ENCODE measurements at places on chromosomes 2 and 18.

- DNase-seq = no peak
These were observed 208.1 kb upstream of the THSD7B start for GRCh38 chr2:136557203-136557602.

DNA sequence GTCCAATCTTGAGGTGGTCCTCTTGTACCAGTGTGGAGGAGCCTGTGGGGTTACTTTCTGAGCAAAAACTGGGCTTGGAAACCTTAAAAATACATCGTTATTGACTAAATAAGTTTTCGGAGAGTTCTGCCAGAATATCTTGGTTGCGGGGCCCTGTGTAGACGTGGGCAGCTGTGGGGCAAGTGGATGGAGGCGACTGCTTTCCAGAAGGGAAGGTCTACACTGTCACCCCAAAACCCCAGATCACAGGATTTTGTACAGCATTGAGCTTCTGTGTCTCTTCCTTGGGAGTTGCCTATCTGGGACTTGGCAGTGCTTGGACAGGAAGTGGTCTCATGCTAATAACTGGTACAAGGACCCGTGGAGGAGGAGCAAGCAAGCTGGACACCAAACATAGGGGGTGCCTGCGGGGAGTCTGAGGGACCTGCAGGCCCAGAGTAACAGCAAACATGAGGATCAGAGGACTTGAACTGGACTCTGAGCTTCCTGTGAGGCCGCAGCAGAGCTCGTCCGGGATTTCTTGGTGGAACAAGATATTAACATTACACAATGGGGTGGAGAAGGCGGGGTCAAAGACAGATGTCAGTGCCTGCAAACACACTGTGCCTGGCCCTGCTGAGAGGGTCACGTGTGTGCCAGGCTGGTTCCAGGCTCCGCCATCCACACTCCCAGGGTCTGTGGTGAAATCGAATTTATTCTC, 48.0 kb upstream of the CTLA4 start:
- no peak for DNase-seq

DNA sequence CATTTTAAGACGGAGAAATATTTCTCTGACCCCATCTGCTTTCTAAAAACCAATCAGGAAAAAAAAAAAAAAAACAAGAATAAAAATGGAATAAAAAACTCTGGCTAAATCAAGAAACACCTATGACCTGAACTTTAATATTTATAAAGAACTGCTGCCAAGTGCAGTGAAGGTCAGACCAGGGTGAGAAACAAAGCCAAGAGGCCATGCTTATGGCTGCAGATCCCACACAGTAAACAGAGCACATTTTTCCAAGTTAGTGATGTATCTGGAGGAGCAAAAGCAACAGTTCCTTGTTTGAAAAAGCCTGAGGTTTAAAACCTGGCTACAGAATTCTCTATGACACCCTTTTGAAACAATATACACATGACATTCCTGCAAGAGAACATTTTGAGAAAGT, 242.3 kb downstream of the SRBD1 start:
- no peak for DNase-seq

GRCh38 chr2:171745141-171745540, 57.9 kb downstream of the DYNC1I2 start:
- no peak for DNase-seq

DNA sequence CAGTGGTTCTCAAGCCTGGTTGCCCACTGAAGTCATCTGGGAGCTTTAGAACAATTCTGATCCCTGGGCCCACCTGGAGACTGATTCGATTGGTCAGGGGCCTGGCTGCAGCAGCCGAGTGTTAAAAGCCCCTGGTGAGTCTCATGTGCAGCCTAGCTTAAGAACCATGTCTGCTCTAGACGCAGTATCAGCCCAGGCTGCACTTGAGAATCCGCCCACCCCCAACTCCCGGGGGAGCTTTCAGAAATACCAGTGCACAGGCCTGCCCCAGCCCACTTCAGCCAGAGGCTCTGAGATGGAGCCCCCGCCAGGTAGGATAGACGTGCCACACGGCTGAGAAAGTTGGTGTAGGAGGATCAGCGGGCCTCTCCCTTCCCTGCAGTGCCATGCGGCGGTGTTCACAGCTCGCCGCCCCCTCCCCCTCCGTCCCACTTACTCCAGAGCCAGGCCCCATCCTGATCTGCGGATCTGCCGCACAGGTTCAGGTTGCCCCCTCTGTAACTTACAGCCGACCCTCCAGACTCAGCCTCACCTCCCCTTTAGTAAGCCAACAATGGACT, 209.0 kb upstream of the RAB12 start:
- DNase-seq = no peak

DNA sequence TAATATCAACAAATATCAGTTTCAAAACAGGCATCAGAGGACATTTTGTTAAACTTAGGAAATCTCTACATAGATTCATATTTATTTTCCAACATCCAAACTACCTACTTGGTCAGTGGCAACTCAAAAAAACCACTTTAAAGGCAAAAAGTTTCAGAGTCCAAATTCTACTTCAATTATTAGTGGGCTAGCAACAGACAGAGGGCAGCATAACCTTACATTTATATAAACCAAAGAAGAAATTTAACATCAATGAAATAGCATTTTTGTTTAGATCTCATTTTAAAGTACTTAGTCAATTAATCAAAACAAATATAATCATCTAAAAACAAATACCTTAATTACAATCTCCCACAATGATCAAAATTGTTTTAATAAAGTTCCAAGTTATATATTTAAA, 33.3 kb downstream of the RTTN start:
- no peak for DNase-seq

- DNase-seq = no peak
These were observed 58.8 kb downstream of the ST6GAL2 start for GRCh38 chr2:106827158-106827557.

GRCh38 chr2:130834091-130834930, 2.4 kb upstream of the ARHGEF4 start:
- no peak for DNase-seq

- DNase-seq = no peak
These were observed 172.0 kb downstream of the MC4R start for GRCh38 chr18:60200558-60200957.

DNA sequence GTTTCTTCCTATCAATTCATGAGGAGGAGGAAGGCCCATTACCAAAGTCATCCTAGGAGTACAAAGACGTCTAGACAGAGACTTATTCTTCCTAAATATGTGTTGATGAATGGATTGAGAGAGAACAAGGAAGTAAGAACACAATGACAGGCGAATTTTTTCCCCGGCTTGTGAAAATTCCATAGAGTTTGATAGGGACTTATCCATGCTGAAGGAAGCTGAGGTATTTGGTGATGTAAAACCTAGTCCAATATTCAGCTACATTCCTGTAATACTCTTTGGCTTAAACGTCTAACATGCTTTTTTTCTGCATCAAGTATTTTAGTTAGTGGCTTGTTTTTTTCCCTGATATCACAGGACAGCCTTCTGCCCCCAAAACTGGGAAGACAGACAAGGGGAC, 121.9 kb upstream of the MYT1L start:
- DNase-seq = no peak

GRCh38 chr2:31151501-31151900, 13.3 kb upstream of the GALNT14 start:
- DNase-seq = no peak

- DNase-seq = no peak
These were observed 657 bp upstream of the BIN1 start for GRCh38 chr2:127107622-127107999.

GRCh38 chr2:239466061-239466754, 65.4 kb upstream of the HDAC4 start:
- no peak for DNase-seq

GRCh38 chr18:68462148-68462547, 252.8 kb downstream of the TMX3 start:
- DNase-seq = no peak

GRCh38 chr2:232528746-232529460, 2.9 kb downstream of the CHRND start:
- DNase-seq = no peak

DNA sequence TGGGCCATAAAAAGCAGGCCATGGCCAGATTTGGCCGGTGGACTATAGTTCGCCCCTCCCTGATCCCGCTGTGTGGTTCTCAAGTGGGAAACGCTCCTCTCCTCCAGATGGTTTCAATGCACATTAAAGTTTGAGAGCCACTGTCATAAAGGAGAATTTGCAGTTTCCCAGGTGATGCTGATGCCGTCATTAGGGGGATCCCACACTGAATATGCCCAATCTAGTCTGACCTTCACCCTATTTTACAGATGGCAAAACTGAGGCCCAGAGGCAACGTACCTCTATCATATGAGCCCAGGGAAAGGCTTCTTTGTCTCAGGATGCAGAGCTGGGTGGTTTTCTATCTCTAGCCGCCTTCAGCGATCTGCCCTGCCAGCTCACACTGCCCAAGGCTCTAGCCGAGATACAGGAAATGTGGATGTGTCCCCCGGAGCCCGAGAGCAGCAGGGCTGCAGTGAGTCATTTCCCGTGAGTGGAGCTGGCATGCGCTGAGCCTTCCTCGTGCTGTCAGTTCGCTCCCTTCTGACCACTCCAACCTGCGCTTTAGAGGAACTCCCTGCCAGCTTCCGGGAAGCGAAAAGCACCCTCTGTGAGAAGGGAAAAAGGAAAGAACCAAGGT, 116.2 kb downstream of the SMAD7 start:
- peak; percentile 83 for DNase-seq

DNA sequence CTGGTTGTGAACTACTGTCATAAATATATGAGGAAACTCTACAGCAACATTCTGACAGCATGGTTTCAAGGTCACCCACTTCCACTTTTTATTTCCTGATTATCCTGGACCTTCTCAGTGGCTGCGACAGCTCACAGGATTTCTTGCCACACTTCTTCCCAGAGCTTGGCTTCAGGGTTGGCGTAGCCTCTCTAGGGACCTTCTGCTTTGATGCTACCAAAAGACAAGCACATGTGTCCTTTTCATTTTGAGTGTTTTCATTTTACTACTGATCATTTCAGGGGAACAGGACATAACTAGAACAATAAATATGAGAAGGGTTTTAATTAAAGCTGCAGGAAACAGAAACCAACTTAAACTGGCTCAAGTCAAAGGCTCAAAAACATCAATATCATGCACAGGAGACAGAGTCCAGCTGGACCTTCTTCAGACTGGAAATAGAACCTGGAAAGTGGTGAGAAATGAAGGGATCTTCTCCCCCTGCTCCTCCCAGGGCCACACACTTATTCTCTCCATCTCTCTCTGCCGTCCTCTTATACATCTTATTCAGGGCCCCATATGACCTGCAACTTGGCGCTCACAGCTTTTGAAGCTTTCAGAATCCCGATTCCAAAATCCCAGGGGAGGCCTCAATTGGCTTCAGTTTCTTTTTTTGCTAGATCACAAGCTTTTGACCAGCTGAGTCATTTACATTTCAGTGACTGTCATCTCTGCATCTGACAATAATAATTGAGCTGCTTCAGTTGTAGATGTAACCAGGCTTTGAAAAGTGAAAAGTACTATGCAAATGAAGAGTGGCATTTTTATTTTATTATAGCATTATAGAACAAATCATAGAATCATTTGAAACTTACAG, 9.7 kb downstream of the VIT start:
- no peak for DNase-seq

DNA sequence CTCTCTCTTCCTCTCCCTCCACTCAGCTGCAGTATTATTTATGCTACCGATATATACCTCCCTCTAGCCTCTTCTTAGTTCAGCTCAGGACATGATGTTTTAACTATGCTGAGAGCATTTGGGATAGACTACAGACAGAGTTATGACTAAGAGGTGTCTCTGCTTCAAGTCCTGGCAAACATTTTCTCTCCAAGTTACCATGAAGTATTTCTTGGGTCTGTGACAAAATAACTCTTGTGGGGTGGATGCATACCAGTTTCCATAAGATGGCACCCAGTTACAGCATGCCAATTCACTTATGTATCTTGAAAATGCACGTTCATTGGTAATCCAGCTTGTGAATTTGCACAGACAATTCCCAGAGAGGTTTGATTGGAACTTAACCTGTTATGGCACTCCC, 737.6 kb downstream of the SLC4A3 start:
- no peak for DNase-seq

- no peak for DNase-seq
These were observed 1.6 kb upstream of the EMILIN2 start for GRCh38 chr18:2845172-2845571.

GRCh38 chr2:119649364-119649917, 29.6 kb upstream of the TMEM177 start:
- DNase-seq = no peak

DNA sequence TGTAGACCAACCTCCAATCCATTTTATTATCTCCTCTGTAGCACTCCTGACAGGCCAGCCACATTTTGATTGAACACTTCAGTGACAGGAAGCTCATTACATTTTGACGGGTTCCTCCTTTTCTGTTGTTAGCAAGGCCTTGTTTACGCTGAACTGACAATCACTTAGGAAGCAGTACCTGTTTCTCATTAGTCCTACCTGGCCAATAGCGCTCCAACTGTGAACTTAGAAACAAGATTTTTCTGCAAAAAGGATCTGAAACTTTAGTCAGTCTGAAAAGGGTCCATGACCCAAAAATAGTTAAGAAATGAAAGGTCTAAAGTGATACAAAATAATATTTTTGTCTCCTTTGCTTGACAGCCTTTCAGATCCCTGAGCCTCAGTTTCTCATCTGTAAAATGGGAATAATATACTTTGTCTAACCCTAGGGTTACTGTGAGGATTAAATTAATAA, 119.6 kb upstream of the MSTN start:
- no peak for DNase-seq

DNA sequence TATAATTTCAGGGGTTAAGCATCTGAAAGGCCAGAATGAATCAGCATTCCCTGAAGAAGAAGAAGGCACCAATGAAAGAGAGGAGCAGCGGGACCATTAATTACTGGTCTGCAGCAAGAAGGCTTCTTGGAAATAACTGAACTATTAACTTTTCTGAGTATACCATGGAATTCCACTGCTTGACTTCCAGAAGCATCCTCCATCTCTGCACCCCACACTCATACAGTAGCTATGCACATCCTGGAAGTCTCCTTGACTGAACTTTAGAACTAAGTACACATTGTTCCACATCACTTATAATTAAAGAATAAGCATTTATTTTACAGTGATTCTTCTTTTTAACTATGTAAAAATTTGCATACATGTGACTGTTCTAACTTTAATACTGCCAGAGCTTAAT, 131.5 kb downstream of the PPP1R1C start:
- no peak for DNase-seq

DNA sequence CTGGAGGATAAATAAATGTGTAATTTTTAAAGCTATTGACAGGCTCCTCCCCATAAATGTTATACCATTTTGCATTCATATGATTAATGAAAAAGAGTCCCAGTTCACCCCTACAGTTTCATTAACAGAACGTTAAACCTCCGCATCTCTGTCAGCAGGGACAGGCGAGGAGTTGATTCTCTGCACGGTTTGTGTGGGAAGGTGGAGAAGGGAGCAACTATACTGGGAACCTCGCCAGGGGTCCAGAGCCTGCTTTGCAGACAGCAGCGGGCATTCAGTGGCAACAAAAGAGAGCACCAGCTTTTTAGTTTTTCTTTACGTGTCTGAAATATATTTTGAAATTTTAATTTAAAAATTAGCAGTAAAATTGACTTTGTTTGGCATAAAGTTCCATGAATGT, 101.4 kb downstream of the FARSB start:
- DNase-seq = no peak

- DNase-seq = no peak
These were observed 1273.6 kb upstream of the SLC39A10 start for GRCh38 chr2:194383401-194383800.

GRCh38 chr18:72727038-72727655, 140.6 kb downstream of the NETO1 start:
- DNase-seq = no peak
